ENCODE measurements at places on chromosomes 2 and 18.

- DNase-seq = no peak
Observed at GRCh38 chr2:102138331-102138730, 4.2 kb upstream of the IL1R1 start.

DNA sequence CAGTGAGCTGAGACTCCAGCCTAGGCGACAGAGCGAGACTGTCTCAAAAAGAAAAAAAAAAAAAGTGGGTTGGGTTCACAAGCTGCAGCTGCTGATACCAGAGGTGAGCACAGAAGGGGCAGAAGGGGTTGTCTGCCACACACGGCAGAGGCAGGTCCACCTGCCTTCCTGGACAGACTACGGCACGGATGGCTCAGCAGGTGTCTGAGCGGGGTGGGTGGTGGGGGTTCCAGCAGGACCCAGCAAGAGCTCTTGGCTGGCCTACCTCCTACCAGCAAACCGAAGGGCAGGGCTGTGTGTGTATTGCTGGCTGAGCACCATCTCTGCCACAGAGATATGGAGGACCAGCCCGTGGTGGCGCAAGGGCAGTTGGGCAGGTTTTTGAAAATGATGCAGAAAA is 130.4 kb upstream of the ASB18 start:
- no peak for DNase-seq

GRCh38 chr18:59742325-59743111 is 45.3 kb upstream of the CCBE1 start:
- no peak for DNase-seq

GRCh38 chr2:174878537-174879147 is 114.4 kb upstream of the CHRNA1 start:
- no peak for DNase-seq

- DNase-seq = no peak
Observed at GRCh38 chr2:174744111-174744510, 20.2 kb downstream of the CHRNA1 start.

- no peak for DNase-seq
Observed at GRCh38 chr2:240635121-240635997, 10.1 kb downstream of the GPR35 start.

GRCh38 chr2:231337807-231338759 is 57.4 kb upstream of the B3GNT7 start:
- no peak for DNase-seq

- DNase-seq = no peak
Observed at GRCh38 chr18:59461171-59461570, 102.1 kb upstream of the LMAN1 start.

DNA sequence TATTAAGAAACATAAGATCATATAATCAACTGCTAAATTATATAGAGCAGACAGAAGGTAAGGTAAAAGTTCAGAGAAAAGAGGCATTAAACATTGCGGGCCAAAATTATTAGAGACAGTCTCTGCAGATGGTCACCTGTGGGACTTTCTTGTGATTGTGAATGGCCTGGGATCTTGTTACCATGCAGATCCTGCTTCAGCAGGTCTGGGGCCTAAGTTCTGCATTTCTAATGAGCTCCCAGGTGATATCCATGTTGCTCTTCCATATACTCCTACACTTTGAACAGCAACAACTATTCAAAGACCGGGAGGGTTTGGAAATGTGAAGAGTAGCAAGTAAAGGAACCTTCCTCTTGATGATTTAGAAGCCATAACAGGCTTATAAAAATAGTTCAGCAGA is 8.5 kb upstream of the ETAA1 start:
- DNase-seq = no peak
